T47D (cell line): ENCODE measurements at places on chromosomes 3 and 15.
A peak's percentile ranks its signal among the peaks of the same experiment; 100 is the strongest.

- DNase-seq: peak; percentile 89
These were observed 99.3 kb downstream of the BDH1 start for GRCh38 chr3:197456261-197457091.

- peak; percentile 93 for DNase-seq
These were observed 500 bp upstream of the ZSCAN2 start for GRCh38 chr15:84600331-84600686.

DNA sequence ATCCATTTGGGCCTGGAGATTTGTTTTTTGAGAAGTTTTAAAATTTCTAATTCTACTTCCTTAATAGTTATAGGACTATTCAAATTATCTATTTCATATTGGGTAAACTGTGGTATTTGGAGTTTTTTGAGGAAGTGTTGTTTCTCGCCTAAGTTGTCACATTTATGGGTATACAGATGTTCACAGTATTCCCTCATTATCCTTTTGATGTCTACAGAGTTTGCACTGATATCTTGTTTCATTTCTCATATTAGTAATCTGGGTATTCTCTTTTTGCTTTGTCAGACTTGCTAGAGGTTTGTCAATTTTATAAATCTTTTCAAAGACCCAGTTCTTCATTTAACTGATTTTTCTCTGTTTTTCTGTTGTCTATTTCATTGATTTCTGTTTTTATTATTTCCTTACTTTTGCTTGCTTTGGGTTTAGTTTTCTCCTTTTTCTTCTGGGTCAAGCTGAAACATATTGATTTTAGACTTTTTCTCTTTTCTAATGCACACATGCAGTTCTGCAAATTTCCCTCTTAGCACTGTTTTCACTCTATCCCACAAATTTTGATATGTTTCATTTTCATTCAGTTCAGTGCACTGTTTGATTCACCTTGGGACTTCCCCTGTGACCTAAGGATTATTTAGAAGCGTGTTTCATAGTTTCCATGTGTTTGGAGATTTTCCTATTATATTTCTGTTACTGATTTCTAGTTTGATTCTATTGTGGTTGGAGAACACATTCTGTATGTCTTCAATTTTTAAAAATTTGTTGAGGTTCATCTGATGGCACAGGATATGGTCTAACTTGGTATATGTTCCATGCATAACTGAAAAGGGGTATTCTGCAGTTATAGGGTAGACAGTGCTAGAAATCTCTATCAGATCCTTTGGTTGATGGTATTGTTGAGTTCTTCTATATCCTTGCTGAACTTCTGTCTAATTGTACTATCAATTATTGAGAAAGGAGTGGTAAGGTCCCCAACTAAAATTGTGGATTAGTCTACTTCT, 79.6 kb downstream of the SUMF1 start:
- no peak for DNase-seq

- DNase-seq: no peak
These were observed 119.7 kb downstream of the CD47 start for GRCh38 chr3:107970993-107971580.

DNA sequence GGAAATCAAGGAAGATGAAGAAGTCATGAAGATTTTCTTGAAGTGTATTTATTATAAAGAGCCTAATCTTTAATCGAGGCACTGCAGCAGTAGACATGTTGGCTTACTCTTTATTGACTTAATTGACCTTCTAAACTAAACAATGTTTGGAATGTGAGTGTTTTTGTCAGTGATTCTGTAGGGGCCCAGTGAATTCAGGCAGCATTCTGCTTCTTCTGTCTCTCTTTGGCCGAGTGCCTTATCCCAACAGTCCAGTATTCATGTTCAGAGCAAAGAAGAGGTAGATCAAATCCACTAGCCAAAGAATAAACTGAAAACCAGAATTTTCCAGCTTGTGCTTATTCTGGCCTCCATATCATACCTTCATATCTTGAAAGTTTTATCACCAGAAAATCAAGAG, 55.7 kb downstream of the RLBP1 start:
- DNase-seq: no peak

DNA sequence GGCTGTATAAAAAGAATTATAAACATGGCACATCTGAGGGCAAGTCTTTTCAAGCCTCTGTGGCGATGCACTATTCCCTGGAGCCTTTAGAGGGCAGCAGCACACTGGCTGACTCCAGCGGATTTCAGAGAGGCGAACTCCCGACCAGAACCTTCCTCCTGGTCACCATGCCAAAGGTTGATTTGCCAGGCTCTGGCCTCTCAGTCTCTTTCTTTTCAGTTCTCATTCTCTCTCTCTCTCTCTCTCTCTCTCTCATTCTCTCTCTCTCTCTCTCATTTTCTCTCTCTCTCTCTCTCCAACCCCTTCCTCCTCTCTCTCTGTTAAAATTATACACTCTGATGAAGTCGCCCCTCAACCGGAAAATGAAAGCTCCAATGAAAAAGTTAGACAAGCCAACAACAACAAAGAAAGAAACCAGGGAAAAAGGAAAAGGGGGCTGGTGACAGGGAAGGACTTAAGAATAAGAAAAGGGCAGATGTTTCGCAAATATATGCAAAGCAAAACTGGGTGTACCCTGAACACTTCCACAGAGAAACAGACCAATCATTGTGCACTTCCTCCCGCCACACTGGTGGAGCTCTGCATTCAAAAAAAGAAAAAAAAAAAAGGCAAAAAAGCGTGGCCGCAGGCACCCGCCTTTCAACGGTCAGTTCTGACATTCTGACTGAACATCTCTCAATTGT, 90.2 kb downstream of the TIGIT start:
- peak; percentile 83 for DNase-seq

DNA sequence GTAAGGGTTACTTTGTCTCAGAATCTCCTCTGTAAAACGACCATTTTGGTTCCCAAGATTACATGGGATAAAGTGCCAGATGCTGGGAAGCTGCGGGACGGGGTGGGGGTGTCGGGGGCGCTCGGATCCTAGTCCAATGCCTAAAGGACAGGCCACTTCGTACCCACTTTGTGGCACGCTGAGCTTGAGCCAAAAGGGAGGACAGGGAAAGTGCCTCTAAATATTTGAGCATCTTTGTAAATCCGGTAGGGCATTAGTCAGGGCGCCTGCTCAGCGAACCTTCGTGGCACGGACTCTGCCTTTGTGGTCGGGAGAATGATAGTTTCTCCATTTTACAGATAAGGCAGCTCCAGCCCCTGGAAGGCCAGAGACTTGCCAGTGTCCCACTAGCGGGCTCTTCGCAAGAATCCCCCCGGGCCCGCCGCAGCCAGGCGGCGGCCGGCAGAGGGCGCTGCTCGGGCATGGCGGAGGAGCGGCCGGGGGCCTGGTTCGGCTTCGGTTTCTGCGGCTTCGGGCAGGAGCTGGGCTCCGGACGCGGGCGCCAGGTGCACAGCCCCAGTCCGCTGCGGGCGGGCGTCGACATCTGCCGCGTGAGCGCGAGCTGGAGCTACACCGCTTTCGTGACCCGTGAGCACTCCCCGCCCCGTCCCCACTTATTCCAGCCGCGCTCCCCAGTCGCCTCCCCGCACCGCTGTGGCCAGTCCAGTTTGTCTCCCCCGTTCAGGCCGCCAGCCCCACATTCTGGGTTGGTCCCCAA, 1.8 kb downstream of the RCCD1 start:
- DNase-seq: peak; percentile 92

DNA sequence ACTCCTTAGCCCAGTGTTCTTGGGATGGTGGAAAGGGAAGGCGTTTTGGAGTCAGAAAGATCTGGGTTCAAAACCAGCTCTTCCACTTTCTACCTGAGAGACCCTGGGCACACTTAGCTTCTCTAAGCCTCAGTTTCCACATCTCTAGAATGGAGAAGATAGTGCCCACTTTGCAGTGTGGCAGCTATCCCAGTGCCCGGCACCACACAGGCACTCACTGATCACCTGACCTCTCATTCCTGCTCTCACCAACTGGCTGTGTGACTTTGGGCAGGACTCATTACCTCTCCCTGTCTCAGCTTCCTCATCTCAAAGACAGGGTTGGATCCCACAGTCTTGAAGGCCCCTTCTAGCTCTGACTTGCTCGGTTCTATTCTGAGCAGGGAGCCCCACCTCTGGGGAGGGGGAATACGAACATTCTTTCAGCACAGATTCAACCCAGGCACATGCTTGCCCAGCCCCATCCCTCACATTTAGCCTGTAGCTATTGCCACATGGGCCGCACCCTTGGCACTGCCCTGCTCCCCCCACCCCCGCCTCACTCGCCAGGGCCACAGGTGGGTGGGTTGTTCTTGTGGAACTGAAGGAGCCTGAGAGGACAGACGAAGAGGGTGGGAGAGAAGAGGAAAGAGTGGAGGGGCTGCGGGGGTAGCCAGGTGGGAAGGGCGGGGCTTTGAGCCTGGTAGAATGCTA, 39.2 kb downstream of the EPHB3 start:
- DNase-seq: no peak

DNA sequence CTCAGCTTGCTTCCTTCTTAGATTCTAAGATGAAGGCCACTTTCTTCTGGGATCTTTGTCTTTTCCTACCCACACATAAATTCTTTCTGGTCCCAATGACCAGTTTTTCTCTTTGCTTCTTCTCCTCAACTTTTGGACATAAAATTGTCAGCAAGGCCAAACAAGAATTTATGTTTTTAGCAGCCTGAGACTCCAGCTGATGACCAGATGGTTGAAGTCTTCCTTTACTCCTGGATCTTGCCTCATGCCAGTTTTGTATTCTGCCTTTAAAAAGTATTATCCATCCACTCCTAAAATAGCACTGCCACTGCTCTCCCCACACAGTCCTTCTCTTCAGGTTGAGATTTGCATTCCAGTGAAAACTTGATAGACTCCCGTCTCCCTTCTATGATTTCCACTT, 236.0 kb downstream of the VPS13C start:
- no peak for DNase-seq

DNA sequence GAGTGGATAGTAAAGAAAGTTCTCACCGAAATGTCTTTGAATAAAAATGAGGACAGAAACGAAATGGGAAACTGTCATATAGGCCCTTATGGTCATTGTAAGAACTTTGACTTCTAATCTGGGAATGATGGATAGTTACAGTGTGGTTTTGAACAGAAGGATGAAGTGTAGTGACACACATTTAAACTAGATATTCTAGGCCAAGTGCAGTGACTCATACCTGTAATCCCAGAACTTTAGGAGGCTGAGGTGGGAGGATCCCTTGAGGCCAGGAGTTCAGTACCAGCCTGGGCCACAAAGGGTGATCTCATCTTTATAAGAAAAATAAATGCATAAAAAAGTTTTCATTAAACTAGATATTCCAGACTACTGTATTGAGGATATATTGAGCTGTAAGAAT, 452.8 kb downstream of the ROBO1 start:
- DNase-seq: no peak

DNA sequence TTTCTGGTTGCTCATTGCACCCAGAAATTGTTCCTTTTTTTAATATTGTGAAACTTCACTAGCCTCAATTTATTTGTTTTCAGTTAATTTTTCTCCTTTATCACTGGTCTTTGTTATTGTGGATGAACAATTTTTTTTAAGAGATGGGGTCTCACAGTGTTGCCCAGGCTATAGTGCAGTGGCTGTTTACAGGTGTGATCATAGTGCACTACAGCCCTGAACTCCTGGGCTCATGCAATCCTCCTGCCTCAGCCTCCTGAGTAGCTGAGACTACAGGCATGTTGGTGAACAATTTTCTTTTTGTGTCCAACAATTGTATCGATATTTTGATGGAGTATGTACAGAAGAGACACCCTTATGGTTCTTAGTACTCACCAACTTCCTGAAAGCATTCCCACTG, 26.3 kb downstream of the BLM start:
- DNase-seq: no peak

- DNase-seq: peak; percentile 48
These were observed 14.5 kb downstream of the PTPRG start for GRCh38 chr3:61575893-61576292.

DNA sequence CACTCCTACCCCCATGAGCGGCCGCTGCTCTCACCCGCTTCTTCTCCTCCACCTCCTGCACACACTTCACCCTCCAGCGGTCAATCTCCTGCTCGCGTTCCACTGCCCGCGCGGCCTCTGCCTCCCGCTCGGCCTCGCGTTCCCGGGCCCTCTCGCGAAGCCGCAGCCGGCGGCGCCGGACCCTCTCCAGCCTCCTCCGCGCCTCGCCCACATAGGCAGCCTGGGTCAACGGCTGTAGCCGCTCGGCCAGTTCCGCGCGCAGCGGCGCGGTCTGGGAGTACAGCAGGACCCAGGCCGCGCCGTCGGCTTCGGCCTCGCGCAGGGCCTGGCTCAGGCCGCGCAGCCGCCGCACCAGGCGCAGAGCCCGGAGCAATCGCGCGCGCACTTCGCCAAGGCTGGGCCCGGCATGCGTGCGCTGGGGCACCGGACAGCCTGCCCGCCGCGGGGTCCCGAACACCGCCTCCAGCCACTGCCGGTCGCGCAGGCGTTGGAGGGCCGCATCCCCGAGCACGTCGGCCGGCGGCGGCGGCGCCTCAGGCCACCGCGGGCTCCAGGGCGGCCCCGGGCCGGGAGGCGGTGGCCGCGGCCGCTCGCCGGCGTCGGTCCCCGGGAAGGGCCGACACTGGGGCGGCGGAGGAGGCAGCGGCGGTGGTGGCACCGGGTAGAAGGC, 595 bp downstream of the PDCD7 start:
- peak; percentile 60 for DNase-seq

- no peak for DNase-seq
These were observed 5.6 kb downstream of the SLC25A38 start for GRCh38 chr3:39388741-39389248.

DNA sequence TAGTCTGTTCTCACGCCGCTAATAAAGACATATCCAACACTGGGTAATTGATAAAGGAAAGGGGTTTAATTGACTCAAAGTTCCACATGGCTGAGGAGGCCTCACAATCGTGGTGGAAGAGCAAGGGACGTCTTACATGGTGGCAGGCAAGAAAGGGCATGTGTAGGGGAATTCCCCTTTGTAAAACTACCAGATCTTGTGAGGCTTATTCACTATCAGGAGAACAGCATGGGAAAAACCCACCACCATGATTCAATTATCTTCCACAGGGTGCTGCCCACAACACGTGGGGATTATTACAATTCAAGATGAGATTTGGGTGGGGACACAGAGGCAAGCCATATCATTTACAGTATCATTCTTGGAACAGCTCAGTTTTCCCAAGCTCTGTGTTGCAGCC, 268.0 kb downstream of the SUCLG2 start:
- no peak for DNase-seq

- no peak for DNase-seq
These were observed 481 bp upstream of the DYNC1LI1 start for GRCh38 chr3:32571192-32571485.

DNA sequence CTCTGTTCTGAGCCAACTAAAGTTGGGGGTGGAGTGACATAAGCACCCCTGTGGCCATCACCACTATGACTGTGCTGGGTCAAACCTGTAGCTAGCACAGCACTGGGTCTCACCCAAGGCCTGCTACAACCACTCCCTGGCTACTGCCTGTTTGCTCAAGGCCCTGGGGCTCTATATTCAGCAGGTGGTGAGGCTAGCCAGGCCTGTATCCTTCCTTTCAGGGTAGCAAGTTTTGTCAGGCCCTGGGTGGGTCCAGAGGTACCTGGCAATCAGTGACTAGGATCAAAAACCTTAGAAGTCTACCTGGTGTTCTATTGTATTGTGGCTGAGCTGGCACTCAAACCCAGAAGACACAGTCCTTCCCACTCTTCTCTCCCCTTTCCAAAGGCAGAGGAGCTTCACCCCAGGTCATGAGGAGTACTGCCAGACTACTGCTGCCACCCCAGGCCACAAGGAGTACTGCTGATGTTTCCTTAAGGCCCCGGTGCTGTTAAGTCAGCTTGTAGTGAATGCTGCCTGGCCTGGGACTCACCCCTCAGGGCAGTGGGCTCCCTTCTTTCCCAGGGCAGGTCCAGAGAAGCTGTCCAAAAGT, 170.8 kb downstream of the IGSF11 start:
- peak; percentile 23 for DNase-seq

- DNase-seq: no peak
These were observed 10.5 kb downstream of the PLXNA1 start for GRCh38 chr3:126993436-126993835.
